ENCODE measurements at places on chromosomes 1 and 21. TPM values are rescaled to one million over a fixed set of nuclear protein-coding genes. Genes with fewer than 3 reads are reported as not detected.

ROR1 gene
- total RNA-seq: 10.8 TPM

GRCh38 chr1:39795651-39796050, 7.0 kb upstream of the BMP8B start:
- no peak for DNase-seq

DNA sequence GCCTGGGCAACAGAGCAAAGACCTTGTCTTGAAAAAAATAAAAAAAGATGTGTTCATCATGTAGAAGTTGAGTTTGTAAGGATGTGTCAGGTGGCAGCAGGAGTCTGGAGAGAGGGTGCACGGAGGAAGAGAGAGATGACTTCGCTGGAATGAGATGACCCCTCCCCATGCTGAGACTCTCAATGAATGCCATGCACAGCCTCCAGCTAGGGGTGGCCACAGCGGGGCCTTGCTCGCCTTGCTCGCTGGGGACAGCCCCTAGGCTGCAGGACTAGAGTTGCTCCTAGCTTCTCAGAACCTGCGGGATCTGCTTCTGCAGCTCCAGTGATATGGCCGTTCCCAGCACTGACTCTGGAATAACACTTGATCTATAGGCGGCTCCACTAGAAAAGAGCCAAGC, 6.6 kb upstream of the C2CD2 start:
- DNase-seq: no peak

KRTAP11-1 gene
- total RNA-seq: not detected

DNA sequence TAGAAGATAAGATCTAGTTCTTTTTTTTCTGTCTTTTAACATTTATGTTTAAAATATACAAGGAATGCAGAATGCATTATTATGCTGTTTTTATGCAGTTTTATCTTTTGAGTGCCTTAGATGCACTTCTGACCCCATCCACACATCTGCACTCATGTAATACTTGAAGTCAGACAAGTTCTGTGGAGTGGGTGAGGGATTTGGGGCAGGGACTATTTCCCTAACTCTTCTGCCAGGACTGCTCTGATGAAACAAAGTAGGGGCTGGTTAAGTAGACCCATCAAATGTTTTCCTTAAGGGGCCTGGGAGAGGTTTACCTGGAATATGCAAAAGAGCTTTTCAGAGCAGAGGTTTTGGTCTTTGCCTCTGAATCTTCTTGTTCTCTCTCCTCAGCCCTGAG, 11.4 kb downstream of the TRNAU1AP start:
- DNase-seq: no peak

DNA sequence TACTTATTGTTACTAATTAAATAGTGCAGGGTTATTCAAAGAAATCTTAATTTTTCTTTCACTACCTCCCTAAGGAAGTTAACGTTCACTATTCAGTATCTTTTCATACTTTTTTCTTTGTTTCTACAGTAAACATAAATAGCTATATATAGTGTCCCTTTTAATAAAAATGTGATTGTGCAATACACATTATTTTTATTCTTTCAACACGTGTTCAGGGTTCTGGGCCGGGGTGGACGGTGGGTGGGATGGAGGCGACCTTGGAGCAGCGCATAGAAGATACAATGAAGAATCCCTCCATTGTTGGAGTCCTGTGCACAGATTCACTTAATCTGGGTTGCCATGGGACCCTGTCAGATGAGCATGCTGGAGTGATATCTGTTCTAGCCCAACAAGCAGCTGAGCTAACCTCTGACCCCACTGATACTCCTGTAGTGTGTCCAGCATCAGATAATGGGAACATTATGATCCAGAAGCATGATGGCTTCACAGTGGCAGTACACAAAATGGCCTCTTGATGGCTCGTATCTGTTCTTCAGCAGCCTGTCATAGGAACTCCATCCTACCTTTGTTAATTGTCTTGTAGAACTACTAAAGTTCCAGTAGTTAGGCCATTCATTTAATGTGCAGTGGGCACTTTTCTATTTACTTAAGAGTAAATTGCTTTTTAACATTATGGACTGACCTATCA, 155.9 kb upstream of the L1TD1 start:
- peak; percentile 2 for DNase-seq

NRDC gene
- 158 TPM for total RNA-seq

CYP4B1 gene
- not detected for total RNA-seq

DNA sequence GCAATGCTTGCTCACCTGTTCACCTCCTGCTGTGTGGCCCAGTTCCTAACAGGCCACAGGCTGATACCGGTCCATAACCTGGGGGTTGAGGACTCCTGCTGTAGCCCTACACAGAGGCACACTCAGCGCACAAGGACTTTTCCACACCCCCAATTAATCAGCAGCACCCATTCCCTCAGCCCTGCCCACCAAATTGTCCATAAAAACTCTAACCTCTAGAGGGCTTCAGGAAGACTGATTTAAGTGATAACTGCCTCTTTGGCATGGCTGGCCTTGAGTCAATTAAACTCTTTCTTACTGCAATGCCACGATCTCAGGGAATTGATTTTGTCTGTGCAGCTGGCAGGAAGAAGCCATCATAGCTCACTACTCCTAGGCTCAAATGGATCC, 71.3 kb upstream of the MUTYH start:
- no peak for DNase-seq

GRCh38 chr1:93575621-93576284, 105.9 kb downstream of the BCAR3 start:
- DNase-seq: no peak

GRCh38 chr21:46110499-46111192, 12.7 kb downstream of the COL6A2 start:
- no peak for DNase-seq

HHAT gene
- total RNA-seq: 5.5 TPM

DNA sequence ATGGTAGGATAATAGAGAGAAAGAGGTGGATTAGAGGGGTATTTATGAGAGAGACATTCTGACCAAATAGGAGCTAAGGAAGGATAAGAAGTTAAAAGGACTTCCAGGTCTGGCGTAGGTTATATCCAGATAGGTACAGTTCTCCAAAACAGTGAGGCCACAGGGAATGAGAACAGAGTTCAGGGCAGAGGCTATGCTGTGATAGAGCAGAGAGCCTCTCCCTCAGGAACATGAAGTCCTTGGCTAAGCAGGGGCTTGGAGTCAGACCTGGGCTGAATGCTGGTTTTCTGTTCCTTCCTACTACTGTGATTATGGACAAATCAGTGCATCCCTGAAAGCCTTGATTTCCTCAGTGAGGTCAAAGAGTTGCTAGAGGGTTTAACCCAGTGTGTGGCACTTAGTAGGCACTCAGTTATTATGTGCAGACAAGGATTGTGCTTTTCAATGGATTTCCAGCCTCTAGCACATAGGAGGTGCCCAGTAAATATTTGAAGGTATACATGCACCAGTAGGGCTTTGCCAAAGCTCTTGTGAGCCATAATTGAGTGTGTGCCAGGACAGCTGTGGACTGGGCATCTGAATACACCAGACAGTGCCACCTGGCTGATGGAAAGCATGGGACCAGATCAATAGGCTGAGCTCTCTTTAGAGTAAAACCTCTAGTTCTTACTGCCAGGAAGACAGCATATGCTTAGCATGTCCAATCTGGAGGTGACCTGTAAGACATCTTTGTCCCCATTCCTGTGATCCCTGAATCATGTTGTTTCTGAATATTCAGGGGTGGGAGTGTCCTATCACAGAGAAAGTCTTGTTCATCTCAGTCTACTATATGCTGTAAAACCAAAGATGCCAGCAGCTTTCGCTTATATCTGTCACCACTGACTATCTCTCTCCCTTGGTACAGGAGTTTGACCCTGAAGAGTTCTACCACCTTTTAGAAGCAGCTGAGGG, 111.1 kb downstream of the PIK3R3 start:
- no peak for DNase-seq

ERRFI1 gene
- 24.0 TPM for total RNA-seq

RNF223 gene
- total RNA-seq: not detected

ADAMTS5 gene
- total RNA-seq: 0.40 TPM

DNA sequence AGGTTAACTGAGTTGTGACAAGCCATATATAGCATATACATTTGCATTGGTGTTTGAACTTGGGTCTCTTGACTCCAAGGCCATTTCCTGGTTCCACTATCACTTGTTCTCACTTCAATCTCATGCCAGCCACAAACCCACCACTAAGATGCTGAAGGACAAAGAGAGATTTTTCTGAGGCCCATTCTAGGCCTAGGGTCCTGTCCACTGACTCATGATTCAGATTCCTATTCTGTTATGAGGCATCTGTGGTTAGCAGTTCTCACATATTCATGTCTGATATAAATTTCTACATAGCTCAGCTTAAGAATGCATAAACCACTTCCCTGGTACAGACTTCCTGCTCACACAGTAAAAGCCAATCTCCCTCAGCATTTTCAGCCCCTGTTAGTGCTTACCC, 326.1 kb upstream of the BEND5 start:
- no peak for DNase-seq

- no peak for DNase-seq
Measured at GRCh38 chr1:153357076-153357852, 390 bp upstream of the S100A9 start.

DNA sequence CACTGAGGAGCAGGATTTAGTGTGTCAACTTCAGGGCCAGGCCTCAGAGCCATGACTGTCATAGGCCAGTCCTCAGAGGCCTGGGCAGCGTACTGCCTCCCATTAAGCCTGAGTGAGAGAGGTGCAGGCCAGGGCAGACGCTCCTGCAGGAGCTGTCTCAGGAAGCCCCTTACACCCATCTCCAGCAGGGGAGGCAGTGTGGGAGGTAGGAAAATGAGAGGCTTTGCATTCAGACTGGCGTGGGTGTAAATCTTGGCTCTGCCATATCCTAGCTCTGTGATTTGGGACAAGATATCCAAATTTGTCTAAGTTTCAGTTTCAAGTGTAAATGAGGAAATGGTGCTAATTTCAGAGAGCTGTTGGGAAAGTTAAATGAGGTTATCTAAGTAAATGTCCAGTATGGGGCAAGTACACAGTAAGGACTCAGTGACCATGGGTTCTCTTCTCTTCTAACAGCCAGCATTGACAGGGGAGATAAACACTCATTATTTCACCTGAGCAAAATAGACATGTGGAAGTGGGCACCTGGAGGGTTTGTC, 184.1 kb downstream of the ZSCAN20 start:
- no peak for DNase-seq

GRCh38 chr1:78440381-78440793, 50.4 kb upstream of the PTGFR start:
- DNase-seq: no peak

GRCh38 chr1:24786191-24786590, 40.9 kb downstream of the CLIC4 start:
- no peak for DNase-seq

RHD gene
- total RNA-seq: 0.07 TPM

SERTAD4 gene
- total RNA-seq: 1.5 TPM
